ENCODE measurements at places on chromosomes 13 and 19.

GRCh38 chr19:6568010-6568526, 22.9 kb downstream of the CD70 start:
- no peak for DNase-seq

GRCh38 chr19:34184880-34185491, 12.7 kb downstream of the LSM14A start:
- DNase-seq, result no peak

- DNase-seq, result no peak
These were observed 68.4 kb upstream of the ARHGEF7 start for GRCh38 chr13:111046590-111047141.

- peak; percentile 20 for DNase-seq
These were observed 671 bp downstream of the ZDHHC20 start for GRCh38 chr13:21458451-21458812.

- DNase-seq, result no peak
These were observed 482.5 kb downstream of the ZNF536 start for GRCh38 chr19:30854661-30855060.

GRCh38 chr13:32687275-32687674, 101.0 kb downstream of the PDS5B start:
- DNase-seq, result no peak

DNA sequence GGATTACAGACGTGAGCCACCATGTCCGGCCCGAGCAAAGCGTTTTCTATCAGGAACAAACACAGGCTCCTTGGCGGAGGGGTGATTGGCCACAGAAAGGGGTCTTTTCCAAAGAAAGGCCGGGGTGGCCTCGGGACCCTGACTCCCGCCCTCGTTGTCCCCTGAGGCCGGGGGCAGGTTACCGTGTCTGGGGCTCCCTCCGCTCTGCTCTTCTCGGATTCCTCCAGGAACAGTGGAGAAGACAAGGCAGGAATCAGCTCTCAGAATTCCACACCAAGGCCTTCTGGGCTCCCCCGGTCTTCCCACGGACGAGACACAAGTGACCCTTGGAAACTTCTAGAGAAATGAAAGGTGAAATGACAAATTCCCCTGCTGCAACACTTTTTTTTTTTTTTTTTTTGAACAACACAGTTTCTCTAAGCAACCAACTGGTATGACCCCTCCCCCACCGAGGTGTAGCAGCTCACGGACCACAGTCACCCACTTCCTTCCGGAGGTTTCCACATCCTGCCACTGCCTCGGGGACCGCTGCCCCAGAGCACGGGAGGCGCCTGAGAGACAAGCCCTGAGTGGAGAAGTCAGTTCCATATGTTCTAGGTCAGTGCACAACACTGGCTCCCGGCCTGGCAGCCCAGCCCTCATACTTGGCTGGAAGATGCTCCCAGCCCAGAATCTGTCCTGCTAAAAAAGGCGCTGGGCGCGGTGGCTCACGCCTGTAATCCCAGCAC, 11.0 kb downstream of the MOB3A start:
- DNase-seq, result peak; percentile 87

DNA sequence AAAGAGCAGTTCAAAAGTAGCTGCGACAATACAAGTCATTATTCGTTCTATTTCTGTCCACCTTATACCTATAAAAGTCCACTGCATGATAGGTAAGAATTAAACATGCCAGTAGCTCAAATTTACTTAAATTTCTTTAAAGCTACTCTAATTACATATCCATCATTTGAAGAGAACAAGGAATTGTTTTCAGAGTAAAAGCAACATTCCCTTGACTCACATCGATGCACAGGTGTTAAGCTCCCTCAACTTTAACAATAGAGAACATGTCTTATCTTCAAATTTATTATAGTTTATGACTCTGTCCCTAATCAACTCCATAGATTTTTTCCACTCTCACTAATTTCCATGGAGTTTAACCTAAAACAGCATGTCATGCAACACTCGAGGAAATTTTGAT, 157.5 kb upstream of the ATXN8OS start:
- no peak for DNase-seq

- DNase-seq, result no peak
These were observed 145.1 kb upstream of the ZNF536 start for GRCh38 chr19:30227012-30227621.

- DNase-seq, result no peak
These were observed 218.1 kb upstream of the OBI1 start for GRCh38 chr13:78876915-78877549.
